ENCODE measurements at places on chromosomes 2 and 18.

DNA sequence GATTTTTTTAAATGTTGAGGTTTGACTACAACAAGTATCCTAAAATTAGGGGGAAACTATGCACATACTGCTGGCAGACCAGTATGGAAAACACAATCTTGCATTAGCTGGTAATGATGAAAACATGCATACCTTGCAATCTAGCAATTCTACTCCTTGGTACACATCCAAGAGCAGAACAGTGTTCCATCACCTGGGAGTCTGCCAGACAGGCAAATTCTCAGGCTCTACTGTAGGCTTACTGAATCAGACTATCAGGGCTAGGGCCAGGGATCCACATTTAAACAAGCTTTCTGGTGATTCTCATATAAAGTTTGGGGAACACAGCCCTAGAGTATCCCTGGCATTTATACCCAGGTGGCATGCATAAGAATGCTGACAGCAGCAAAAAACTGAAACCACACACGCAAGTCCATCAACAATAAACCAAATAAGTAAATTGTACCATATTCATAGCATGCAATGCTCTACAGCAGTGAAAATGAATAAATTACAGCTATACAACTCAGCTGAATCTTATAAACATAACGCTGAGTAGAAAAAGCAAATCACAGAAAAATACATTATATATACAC, 13.6 kb downstream of the CDH2 start:
- no peak for DNase-seq

GRCh38 chr2:40259900-40260299, 192.0 kb downstream of the SLC8A1 start:
- DNase-seq: peak; percentile 6

DNA sequence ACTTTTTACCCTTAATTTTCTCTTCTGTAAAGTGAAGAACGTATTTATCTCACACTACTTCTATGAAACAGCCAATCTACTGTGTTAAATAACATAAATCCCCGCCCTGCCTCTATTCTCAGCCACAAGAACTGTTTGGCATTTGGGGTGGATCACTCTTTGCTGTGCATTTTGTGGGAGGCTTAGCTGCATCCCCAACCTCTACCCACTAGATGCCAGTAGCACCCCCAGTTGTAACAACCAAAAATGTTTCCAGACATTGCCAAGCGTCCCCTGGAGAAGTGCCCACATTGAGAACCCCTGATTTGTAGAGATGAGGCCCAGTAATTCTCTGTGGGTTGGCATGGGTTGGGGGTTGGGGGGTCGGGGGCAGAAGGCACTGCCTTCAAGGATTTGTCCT, 94.7 kb upstream of the BOD1L2 start:
- DNase-seq: no peak

DNA sequence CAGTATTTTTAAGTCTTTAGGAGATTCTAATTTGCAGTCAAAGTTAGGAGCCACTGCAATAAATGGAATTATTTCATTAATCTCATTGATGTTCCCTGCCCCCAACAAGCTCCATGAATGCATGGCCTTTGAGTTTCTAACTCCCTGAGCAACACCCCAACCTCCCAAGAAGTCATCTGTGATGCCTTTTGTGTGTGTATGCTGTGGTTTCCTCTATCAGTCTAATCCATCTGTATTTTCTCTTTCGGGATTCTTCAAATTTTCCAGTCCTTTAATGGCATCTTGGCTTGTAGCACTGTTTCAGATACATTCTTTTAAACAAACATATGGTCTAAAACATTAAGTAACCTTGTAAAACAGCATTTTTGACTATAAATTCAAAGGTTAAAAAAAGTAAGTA, 16.8 kb downstream of the SERPINB10 start:
- no peak for DNase-seq

DNA sequence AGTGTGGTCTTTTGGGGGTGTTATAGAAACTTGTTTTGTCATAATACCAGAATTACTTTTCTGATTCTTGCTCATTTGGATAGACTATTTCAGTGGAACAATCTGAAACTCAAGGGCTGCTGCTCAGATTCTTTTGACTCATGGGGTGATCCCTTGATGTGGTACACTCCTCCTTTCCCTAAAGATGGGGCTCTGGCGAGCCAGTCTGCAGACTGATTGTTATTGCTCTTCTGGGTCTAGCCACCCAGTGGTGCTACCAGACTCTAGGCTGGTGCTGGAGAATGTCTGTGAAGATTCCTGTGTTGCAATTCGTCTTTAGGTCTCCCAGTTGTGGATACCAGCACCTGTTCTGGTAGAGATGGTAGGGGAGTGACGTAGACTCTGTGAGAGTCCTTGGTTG, 4.2 kb upstream of the MARS2 start:
- no peak for DNase-seq

- DNase-seq: no peak
Measured at GRCh38 chr2:60335533-60336237, 217.8 kb downstream of the BCL11A start.

DNA sequence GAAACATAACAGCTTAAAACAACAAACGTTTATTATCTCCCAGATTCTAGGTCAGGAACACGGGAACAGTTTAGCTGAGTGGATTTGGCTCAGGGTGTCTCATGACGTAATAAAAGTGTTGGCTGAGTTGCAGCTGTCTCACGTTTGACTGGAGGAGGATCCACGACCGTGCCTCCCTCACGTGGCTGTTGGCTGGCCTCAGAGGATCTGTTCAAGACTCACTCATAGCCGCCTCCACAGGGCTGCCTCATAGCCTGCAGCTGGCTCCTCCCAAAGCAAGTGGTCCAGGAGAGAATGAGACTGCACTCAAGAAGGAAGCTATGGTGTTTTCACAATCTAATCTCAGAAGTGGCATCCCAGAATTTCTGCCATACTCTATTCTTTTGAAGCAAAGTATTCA, 167.1 kb downstream of the RPRM start:
- peak; percentile 27 for DNase-seq

- DNase-seq: no peak
Measured at GRCh38 chr2:58558881-58559280, 317.8 kb upstream of the FANCL start.

- DNase-seq: peak; percentile 30
Measured at GRCh38 chr18:26468931-26469340, 79.4 kb downstream of the KCTD1 start.

Measured in HT1080 (cell line).